ENCODE measurements at places on chromosomes 12 and 14. TPM values are rescaled to one million over a fixed set of nuclear protein-coding genes. Genes with fewer than 3 reads are reported as not detected.

DAO gene
- total RNA-seq, result 0.75 TPM

ZNF385A gene
- 6.4 TPM for total RNA-seq

TMEM63C gene
- 16.6 TPM for total RNA-seq

DNA sequence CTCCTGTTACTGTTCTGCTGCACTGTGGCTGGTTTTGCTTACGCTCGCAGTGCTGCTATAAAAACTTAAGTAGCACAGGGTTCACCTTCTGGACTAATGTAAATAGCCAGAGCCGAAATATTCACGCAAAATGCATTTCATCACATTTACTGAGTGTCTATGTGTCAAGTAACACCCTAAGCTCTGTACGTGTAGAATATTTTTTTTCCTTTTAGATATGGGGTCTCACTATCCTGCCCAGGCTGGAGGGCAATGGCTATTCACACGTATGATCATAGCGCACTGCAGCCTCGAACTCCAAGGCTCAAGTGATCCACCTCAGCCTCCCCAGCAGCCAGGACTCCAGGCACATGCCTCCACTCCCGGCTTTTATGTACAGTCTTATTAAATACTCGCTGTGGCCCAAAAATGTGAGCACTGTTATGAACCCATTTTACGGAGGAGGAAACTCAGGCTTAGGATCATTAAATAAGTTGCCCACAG is 60.8 kb upstream of the RIMBP2 start:
- no peak for ATAC-seq

GRCh38 chr14:61754627-61755381 is 7.4 kb upstream of the SNAPC1 start:
- ATAC-seq, result no peak

DNA sequence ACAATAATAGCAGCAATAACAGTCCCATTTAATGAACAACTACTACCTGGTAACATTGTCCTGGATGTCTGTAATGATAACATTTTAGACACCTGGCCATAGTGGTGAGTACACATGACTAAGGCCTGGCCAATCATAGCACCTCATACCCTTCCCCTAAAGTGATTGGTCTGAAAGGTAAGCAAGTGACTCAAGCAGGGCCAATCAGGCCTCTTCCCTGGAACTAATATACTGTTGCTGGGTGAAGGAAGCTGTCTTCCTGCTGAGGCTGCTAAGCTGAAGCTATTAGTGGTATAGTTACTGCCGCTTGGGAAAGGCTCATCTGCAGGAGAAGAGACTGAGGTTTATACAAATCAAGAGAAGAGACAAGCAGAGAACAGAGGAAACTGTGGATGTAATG is 18.7 kb upstream of the NOS1 start:
- ATAC-seq, result no peak

SIX1 gene
- total RNA-seq, result 26.3 TPM

DNA sequence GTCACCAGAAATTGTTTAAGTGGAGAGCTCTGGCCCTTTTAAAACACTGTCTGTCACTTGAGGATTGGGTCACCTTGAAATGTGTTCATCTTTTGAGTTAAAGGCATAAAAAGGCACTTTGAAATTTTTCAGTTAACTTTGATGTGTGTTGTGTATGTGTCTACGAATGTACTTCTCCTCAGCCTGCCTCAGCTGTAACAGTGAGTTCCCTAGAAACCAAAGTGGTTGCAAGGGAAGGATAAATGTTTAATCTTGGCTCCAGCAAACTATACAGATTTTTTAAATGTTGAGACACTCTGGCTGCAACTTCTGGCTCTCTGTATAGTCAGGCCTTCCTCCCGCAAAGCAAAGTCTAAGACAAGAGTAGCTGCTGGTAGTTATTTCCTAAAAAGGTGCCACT is 8.3 kb downstream of the DERA start:
- no peak for ATAC-seq

- ATAC-seq, result no peak
Measured at GRCh38 chr12:80593766-80594165, 113.7 kb upstream of the MYF6 start.

NELL2 gene
- total RNA-seq, result 5.9 TPM

DNA sequence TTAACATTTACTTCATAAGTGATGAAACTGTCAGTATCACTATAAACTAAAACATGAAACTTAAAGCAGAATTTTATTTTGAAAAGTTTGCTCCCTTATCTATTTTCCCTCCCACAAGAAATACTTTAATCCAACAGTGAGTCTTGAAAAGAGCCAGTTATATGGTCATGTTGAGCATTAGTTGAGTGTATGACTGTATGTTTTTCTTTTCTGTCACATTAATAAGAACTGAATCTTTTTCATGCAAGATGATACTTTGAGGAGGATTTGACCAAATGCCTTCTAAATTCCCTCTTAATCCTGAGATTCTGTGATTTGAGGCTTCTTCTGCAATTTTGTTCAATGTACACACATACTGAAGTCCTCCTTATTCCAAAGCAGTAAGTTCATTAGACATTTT is 33.7 kb upstream of the YARS2 start:
- no peak for ATAC-seq

NT5DC3 gene
- 3.5 TPM for total RNA-seq

XRCC3 gene
- total RNA-seq, result 34.7 TPM

DNA sequence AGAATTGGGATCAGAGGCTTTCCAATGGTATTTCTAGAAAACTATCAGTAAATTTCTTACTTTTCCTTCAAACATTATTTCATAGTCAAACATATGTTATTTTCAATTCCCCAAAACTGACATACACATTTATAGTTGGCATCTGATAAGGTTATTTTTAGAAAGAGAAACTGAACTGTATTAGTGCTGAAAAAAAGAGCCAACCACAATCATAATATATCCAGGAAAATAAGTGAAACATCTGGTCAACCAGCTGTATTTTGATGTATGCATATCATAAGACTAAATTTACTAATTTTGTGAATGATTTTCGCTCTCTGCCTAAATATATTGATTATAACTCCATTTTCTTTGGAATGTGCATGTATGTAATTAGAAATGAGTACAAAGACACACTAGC is 554.2 kb downstream of the FLRT2 start:
- ATAC-seq, result no peak

NKX2-8 gene
- total RNA-seq, result not detected

PTGER2 gene
- not detected for total RNA-seq

- peak; percentile 8 for ATAC-seq
Measured at GRCh38 chr12:25959071-25959961, 834 bp downstream of the RASSF8 start.

PRPH gene
- total RNA-seq, result not detected

GRCh38 chr12:47449797-47450196 is 256.0 kb downstream of the RPAP3 start:
- ATAC-seq, result no peak

Data from motor neuron (in vitro differentiated cells).